Fibroblast of the conjunctiva (primary cell): ENCODE measurements at places on chromosomes 11 and 22.

GRCh38 chr22:42353883-42354727 is 78.1 kb downstream of the NFAM1 start:
- DNase-seq = no peak

DNA sequence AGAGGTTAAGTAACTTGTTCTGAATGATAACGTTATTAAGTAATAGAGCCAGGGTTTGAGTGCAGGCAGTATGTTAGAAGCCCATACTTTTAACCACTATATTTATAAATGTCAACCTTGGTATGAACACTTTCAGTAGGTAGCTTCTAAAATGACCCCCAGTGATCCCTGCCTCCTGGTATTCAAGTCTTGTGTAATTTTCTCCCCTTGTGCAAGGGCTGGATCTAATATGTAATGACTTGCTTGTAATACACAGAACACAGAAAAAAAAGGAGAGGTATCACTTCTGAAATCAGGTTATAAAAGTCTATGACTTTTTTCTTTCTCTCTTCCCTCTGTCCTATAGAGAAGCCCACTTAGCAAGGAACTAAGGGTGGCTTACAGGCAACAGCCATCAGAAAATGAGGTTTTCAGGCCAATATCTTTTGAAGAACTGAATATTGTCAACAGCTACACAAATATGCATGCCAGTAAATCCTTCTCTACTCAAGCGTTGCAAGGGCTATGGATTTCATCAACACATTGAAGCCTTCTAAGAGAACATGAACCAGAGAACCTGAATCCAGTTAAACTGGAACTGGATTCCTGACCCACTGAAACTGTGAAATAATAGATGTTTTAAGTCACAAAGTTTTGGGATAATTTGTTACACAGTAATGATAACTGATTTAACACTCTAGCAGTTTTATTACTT is 712.3 kb downstream of the METTL15 start:
- no peak for DNase-seq

- no peak for DNase-seq
Observed at GRCh38 chr11:19774817-19775580, 62.4 kb downstream of the NAV2 start.

DNA sequence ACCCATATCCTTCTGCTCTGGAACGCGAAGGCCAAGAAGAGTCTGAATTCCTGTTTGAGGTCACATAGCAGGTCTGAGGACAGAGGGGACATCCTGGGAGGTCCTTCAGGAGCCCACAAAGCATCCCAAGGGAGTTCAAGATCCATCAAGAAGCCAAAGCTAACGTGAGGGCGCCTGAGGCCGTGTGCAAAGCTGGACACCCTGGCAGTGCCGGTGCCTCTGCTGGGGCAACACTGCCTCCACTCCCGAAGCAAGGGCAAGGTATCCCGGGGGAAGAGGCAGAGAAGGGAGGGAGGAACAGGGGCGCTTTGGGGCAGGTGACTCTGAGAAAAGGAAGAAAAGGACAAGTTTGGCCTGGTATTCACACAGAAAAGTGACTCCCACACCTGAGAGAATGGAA is 50.3 kb upstream of the CDON start:
- no peak for DNase-seq

DNA sequence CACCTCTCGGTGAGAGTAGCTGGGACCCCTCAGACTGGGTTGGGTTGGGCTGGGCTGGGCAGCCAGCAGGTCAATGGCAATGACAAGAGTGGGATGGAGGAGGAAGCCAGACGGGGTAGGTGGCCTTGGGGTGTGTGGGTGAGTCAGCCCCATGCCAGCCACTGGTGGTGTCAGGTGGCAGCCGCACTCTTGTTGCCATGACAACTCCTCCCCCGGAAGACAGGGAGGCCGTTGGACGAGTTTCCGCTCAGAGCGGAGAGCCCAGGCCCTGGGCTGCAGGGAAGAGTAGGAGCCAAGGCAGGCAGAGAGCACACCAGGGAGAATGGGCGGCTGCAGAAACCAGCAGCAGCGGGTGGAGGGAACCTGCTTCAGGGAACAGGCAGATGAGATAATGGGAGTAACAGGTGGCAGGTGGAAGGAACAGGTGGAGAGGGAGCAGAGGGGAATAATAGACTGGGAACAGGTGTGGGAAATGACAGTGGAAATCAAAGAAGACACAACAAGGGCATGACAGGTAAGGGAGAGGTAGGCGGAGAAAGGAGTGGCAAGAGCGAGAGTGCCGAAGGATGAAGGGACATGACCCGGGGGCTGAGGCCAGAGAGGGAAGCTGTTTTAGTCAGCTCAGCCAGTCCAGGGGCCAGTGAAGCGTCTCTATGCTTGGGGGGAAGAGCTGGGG is 8.7 kb downstream of the SPTBN2 start:
- peak; percentile 13 for DNase-seq

DNA sequence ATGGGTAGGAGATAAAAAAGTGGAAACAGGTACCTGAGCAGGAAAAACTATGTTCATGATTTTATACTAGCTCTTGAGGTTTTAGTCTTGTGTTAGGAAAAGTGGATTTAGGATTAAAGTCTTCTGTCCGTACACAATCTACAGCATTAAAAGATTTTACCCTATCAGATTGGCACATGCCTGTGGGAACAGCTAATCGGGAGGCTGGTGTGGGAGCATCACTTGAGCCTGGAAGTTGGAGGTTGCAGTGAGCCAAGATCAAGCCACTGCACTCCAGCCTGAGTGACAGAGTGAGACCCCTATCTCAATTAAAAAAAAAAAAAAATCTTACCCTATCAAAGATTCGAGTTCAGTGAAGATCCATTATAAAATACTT is 12.2 kb upstream of the CRKL start:
- no peak for DNase-seq

DNA sequence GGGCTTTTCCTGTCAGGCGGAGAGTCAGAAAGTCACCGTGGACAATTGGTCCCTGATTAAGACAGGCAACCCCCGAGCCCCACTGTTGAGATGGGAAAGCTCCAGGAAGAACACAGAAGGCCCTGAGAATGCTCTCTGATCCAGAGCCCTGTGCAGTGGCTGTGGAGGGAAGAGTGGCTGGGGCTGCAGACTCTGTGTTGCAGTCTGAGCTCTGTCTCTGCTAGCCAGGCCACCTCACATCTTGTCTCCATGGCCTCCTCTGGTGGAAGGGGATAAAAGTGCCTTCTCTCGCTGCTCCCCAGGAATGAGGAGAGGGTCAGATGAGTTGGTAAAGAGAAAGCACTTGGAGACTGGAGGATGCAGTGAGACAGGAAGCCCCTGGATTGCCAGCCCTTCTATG is 141.2 kb downstream of the CEP164 start:
- no peak for DNase-seq

DNA sequence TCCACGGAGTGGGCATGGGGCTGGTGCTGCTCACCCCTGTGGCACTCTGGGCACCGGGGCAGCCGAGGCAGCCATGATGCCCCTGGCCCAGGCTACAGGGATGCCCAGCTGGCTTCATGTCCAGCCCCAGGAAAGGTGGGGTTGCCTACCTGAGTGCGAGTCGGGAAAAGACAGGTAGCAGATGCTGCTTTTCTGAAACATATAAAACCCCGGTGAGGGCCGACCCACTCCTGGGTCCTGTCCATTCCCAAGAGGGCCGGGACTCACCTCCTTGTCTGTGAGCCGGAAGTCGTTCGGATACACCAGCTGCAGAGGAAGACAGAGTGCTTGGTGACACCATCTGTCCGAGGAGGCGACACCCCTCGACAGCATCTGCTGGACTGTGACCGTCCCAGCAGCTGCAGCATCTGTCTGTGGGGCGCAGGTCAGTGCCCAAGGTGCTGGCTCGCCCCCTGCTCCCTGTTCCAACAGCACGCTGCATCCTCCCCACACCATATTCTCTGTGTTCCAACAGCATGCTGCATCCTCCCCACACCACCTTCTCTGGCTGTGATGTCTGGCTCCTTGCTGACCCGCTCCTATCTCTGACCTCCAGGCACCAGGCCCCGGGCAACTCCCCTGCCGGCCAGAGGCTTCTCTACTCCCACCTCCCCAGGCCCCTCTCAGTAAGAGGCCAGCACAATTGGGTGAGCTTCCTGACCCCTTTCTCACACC is 8.0 kb downstream of the DENND6B start:
- no peak for DNase-seq

GRCh38 chr11:48184452-48184851 is 32.2 kb upstream of the OR4B1 start:
- DNase-seq = no peak

GRCh38 chr11:132187814-132188213 is 817.4 kb downstream of the NTM start:
- no peak for DNase-seq

DNA sequence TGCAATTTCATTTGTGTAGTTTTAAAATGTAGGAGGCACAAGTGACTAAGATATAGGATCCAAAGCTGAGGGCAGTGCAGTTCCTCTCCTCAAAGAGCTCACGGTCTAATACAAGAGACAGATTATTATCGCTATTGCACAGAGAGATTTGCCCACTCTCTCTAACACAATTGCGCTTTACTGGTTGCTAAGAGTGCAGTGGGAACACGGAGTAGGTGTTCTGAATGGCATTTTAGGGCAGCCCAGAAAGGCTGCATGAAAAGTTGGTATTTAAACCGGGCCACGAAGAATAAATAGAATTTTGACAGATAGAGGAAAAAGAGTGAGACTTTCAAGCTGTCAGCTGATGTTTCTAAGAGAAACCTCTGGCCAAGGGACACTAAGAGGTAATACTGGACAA is 79.5 kb downstream of the BLID start:
- DNase-seq = no peak

DNA sequence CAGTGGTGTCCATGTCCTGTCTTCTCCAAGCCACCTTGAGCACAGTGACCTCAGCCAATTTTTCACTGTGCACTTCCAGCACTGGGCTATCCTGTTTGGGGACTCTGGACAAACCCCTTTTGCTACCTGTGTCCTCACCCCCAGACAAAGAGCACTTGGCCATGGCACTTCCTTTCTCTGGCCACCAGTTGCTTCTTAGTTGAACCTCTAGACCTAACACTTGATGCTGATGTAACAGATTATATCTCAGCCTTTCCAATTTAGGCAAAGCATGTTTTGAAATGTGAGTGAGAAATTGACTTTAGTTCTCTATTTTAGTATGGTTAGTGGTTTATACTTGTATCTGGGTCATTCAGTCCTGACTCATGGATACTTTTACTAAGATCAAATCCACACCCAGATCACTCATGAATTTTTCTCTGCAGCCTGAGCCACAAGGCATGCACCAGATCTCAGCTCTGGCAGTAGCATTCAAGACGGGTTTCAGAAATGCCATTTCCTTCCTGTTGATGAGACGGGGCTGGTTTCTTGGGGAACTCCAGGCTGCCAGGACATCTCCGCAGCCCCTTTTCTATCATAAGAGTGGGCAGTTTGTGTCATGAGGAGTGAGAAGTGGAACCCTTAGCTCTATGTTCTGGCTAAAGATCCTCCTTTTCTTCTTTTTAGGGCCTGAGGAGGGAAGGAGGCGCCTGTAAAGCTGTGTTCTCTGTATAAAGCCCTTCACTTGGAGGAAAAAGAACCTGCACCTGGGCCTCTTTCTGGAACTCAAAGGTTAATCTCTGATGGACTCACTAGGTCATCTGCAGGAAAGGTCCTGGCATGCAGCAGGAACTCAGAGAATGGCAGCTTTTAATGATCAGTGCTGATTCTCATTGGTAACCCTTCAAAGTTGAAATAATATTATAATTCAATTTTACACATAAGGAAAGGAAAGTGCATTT is 185.6 kb upstream of the TENM4 start:
- no peak for DNase-seq

- no peak for DNase-seq
Observed at GRCh38 chr22:43848366-43849171, 13.7 kb downstream of the SULT4A1 start.

- DNase-seq = no peak
Observed at GRCh38 chr22:23467721-23468294, 112.3 kb downstream of the IGLL1 start.

DNA sequence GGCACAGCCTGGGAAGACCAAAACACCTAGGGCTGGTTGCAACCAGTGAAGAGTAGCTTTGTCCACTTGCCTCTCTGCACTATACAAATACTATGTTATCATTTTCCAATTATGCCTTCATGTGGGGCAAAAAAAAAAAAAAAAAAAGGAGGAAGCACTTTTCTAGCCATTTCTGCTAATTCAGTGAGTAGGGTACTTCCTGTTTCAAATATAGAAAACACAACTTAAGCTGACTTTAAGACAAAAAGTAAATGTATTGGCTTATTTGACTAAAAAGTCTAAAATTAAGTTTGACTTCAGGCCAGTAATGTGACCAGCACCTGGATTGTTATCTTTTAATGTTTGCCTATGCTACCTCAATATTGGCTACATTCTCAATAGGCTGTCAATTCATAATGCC is 15.3 kb downstream of the CCDC73 start:
- DNase-seq = no peak

GRCh38 chr22:40732999-40733292 is 53.7 kb downstream of the MCHR1 start:
- no peak for DNase-seq
